Stimulated activated CD8-positive, alpha-beta memory T cell treated with anti-CD3 and anti-CD28 coated beads, Interleukin-2, amount 100 ng/mL, for 1 hour (primary cell): ENCODE measurements at places on chromosomes 5 and 9.

DNA sequence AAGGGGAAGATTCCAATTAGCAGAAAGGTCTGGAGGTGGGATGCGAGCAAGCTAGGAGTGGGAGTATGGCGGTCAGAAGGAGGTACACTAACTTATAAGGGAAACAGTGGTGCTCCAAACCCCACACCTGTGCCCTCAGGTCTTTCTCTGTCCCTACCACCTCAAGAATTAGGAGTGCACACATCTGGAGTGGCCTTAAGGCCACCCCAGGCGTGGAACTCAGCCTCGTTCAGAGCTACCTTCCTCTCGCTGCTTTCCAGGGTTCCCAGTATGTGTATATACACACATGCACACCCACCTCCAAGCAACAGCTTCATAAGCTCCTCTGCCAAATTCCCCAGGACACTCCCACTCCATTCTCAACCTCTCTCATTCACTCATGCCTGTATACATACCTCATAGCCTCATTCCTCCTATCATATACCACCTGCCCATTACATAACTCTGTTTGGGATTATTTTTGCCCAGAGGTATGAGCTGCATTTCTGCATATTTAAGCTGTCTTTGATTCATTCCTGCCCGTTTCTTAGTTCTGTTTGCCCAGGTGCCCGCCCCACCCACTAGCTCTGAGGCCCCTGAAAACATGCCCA lies 118.7 kb downstream of the PSD2 start:
- no peak for DNase-seq

DNA sequence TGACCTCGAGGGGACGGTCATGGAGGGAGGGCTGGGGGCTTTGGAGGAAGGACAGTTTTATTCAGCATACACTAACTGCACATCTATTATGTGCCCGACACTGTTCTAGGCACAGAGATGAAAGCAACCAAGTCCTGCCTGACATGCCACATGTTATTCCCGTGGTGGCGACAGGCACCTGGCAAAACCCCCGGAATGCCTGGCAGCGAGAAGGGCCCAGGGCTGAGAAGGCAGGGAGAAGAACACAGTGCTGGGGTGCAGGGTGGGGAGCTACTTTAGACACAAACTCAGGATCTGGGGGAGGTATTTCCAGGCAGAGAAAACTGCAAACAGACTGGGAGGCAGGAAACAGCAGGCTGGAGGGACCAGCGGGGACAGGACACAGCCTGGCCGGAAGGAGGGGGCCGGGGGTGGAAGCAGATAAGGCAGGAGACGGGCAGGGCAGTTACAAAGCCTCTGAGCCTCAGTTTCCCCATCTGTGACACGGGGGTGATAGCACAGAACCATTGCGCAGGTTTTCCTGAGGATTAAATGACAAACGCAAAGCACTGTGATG lies 77.7 kb downstream of the STK10 start:
- DNase-seq, result no peak

DNA sequence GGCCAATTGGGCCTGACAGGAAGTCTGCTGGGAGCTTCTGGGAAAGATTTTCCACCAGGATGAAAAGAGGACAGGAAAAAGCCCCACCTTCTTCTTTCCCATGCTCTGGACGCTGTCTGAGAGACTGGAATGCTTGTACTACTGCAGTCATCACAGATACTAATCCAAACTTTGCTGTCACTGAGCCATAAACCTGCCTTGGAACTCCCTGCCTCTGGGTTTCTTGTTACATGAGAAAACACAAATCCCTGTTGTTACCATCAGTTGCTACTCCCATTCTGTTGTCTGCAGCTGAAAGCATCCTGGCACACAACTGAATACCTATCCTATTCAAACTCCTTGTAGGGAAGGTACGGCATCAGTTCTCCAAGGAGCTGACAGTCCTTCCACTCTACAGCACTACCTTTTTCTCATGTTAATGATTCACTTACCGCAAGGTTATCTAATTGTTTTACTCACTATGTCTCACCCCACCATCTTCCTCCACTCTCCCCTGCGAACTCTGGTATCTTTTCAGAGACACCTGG lies 167.5 kb downstream of the CDK5RAP2 start:
- DNase-seq, result no peak

DNA sequence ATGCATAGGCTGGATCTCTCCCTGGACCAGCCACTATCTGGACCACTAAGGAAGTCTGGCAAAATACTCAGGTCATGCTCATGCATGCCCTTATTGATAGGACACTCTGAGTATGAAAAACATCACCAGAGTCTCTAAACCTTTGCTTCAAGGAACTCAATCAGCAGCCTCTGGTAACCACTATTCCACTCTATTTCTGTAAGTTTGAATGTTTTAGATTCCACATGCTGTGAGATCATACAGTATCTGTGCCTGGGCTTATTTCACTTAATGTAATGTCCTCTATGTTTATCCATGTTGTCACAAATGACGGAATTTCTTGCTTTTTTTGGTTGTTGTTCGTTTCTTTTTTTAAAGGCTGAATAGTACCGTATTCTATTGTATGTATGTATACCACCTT lies 68.3 kb downstream of the TARS1 start:
- no peak for DNase-seq

DNA sequence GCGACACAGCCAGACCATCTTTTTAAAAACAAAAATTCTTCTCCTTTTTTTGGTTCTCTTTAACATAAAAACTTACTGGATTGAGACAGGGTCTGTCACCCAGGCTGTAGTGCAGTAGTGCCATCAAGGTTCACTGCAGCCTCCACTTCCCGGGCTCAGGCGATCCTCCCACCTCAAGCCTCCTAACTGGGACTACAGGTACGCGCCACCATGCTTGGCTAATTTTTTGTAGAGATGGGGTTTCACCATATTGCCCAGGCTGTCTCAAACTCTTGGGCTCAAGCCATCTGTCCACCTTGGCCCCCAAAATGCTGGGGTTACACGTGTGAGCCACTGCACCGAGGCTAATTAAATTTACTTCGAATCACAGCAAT lies 13.8 kb downstream of the HNRNPK start:
- DNase-seq, result no peak

DNA sequence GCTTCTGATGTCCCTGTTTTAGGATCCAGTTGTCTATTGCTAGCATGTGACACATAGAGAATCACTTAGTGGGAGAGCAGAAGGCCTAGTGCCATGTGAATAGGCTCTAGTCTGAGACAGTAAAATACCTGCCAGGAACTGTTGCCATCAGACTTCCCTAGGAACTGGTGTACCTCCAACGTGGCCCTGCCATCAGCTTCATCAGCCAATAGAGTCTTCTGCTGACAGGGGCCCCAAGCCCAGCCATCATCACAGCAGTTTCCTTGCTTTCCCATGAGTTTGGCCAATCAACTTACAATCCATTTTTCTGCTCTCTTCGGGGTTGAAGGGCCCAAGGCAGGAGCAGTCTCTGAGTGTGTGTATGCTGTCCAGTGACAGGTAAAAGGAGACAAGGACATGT lies 128.4 kb upstream of the ADRA1B start:
- DNase-seq, result no peak

- no peak for DNase-seq
These were observed 24.3 kb downstream of the KCNT1 start for GRCh38 chr9:135726138-135726853.

DNA sequence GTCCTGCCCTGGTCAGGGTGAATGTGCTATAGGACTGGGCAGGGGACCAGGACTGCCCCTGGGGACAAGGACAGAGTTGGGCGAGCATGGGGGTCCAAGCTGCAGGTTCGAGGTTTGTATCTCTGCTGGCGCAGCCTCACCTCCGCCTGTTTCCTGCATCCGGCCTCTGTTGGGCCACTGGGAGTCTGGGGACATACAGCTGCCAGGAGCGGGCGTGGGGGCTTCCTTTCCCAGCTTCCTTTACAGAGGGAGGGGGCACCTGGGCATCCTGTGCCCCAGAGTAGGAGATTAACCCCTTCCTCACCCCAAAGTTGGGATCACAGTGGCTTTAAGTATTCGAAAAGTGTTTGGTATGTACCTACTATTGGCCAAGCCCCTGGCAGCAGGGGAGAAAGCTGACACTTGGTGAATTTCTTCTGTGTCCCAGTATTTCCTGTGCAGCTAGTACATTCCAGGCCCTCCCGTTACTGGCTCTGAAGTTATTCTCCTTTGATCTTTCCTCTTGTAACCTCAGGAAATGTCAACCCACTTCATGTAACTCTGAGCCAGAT lies 19.0 kb downstream of the OLFML2A start:
- no peak for DNase-seq

GRCh38 chr9:28272127-28272526 lies 698.8 kb upstream of the C9orf72 start:
- DNase-seq, result no peak

DNA sequence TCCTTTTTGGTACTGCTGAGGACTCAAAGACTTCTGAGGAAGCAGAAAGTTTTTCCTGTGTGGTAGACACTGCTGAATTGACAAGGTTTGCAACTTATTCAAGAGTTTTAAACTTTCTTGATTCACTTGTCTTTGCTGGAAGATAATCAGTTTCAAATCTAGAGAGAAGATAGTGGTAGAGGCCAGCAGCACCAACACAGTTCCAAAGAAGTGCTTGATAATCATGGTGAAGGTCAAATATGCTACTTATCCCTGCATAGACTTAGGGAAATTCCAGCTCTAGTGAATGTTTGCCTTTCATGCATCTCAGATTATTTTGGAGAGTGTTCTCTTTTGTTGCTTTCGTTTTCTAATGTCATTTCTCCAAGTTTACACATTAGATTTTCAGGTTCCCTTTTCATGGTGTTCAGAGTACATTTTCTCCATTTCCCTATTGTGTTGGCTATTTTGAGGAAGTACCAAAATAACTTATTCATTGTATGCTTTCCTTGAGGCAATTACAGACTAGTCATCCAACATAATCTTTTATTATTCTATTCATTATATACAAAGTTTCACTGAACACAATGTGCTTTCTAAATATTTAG lies 550 bp downstream of the IFNE start:
- DNase-seq, result no peak

GRCh38 chr9:35579130-35579529 lies 25.9 kb upstream of the TESK1 start:
- no peak for DNase-seq

DNA sequence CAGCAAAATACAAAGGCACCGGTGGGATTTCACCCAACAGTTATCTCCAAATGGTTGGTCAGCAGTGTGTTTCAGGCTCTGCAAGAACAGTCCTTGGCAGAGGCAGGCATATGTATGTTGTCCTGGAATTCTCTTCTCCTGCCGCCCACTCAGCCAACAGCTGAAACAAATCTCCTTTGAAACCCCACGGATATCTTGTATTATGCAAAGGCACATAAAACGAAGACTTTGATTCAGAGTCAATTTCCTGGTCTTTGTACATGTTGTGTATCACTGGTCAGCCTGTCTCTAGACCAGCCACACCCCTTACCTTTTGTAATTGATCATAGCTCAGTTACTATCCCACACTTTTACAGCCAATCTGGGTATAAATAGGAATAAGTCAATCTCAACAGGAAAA lies 29.2 kb downstream of the FREM1 start:
- no peak for DNase-seq

GRCh38 chr5:139664086-139664693 lies 16.0 kb downstream of the CXXC5 start:
- no peak for DNase-seq

DNA sequence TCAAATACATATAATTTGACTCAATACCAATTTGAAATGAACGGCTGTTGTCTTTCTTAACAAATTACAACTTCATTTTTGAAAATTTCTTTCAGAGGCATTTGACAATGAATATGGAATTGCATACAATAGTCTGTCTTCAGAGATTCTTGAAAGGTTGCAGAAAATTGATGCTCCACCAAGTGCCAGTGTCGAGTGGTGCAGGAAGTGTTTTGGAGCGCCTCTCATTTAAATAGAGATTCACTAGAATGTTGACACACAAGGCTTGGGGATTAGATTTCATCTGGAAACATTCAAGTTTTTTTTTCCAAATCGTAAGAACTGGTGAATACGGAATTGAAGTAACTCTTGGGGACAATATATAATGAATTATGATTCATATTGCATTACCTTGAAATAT lies 8.1 kb downstream of the RPS6 start:
- DNase-seq, result no peak

DNA sequence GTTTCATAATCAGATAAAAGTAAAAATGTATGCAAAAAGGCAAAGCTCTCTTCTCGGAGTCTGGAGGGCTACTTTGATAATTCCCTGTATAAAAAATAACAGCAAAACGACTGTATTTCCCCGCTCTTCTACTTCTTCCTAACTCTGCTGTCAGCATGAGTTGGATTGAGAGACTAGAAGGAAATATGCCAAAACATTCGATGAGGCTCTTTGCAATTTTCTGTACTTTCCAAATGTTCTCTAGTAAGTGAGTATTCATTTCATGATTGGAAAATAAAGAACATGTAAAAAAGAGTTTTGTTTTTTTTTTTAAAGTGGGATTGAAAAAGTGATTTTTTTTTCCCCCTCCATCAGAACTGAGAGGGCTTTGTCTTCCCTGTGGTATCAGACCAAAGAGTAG lies 677.5 kb downstream of the ACTL7B start:
- DNase-seq, result no peak

- no peak for DNase-seq
These were observed 668 bp downstream of the GLIS3 start for GRCh38 chr9:4299005-4299795.

DNA sequence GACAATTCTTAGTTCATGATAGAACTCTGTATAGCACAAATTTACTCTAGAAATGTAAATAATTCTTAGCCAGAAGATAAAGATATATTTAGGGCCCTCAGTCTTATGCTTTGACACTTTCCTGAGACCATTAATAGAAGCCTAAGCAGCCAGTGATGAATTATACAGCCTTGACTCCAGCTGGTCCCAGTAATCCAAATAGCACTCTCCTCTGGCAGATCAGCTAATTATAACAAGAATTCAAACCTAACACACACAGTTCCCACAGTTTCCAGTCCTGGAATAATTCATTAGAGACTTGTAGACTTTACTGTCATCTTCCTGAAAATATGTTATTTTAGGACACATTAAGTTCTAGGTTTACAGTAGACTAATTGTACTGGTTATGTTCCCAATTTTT lies 50.4 kb downstream of the SHOC1 start:
- no peak for DNase-seq

DNA sequence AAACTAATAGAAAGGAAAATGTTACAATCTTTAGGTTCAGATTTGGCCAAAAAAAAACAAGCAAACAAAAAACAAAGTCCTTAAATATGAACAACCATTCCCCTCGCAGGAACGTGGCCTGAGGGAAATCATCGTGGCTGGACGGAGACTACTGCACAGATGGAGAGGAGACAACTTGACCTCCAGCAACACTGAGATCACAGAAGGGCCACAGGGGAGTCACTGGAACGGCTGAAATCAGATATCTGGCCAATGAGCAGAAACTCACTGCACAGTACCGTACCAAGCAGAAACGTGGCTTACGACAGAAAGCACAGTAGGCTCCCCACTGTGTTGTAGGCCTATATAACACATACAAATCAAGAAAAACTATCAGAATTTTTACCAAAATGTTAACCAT lies 27.7 kb downstream of the CAMSAP1 start:
- DNase-seq, result no peak

GRCh38 chr5:135242866-135243555 lies 156.0 kb downstream of the MACROH2A1 start:
- DNase-seq, result no peak

- DNase-seq, result no peak
These were observed 241.6 kb downstream of the ARHGEF28 start for GRCh38 chr5:73867345-73868335.

GRCh38 chr5:95738072-95738471 lies 6.9 kb downstream of the RHOBTB3 start:
- no peak for DNase-seq
